ENCODE measurements at places on chromosomes 2 and 18.

DNA sequence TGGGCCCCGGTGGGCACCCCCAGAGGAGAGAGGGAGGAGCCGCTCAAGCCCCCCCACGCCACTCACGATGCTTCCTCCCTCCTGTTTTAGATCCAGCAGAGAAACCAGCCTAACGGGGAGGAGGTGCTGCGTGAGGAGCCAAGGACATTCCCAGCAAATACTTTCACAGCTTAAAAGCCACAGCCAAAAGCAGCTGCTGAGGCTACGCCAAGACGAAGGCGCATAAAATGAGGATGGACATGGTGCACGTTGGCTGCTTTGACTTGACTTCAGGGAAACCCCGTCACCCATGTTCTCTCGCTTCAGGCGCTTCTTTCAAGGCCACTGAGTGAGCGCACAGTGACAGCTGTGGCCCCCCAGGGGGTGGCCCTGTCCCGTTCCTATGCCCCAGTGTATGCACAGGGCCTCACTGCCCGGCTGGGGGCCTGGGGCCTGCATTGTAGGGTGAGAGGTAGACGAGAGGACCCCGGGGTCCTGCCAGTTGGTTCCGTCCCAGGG is 72.1 kb upstream of the PXDN start:
- no peak for DNase-seq

GRCh38 chr2:4938206-4938605 is 754.0 kb upstream of the SOX11 start:
- no peak for DNase-seq

DNA sequence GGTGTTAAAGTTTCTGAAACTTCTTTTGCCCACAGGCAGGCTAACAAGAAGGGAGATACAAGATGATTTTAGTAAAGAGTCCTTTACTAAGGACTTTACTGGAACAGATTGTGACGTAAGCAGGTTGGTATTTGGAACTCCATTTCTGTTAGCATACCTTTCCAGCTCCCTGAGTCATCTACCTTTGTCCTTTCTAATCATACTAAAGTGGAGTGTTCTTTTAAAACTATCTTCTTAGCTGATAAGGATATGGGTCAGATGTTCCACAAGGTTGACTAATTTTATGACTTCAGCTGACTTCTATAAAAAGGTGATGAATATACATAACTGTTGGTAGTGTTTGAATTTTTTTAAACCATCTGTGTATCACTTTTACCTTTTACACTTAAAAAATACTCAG is 21.1 kb downstream of the UGP2 start:
- no peak for DNase-seq

DNA sequence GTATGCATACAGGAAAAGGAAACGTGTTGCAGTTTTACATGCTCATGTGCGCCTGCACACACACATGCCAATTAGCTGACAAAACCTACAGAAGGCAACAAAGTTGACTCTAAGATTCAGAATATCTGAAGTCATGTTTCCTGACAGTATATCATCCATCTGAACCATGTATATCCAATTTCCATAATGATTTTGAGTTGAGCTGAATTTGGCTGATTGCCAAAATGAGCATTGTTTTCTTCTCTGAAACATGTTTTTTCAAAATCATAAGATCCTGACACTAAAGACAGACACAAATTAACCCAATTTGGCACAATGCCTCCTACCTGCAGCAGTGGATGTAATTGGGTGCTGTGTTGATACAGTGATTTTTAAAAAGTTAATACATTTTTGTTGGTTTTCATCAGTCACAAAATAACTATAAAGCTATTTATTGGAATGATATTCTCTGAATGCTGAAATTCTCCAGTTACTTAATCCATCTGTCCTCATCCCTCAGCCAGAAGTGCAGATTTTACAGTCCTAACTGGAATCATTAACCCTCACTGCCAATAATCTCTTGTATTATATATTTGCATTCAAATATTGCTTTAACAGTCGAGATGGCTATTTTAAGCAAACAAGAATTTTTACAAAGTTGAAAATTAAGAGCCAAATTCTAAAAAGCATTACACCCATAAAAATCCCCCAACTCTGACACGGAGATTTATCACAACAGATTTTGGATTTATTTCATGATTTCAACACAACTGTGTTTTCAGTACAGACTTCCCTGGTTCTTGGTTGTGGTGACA is 161.7 kb upstream of the LMAN1 start:
- no peak for DNase-seq

DNA sequence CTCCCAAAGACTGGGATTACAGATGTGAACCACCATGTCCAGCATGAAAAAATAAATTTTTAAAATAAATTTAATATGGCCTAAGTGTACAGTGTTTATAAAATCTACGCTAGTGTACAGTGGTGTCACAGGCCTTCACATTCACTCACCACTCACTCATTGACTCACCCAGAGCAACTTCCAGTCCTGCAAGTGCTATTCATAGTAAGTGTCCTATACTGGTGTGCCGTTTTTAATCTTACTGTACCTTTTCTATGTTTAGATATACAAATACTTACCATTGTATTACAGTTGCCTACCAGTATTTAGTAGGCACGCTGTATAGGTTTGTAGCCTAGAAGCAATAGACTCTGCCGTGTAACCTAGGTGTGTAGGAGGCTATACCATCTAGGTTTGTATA is 291.6 kb upstream of the STON1 start:
- no peak for DNase-seq

DNA sequence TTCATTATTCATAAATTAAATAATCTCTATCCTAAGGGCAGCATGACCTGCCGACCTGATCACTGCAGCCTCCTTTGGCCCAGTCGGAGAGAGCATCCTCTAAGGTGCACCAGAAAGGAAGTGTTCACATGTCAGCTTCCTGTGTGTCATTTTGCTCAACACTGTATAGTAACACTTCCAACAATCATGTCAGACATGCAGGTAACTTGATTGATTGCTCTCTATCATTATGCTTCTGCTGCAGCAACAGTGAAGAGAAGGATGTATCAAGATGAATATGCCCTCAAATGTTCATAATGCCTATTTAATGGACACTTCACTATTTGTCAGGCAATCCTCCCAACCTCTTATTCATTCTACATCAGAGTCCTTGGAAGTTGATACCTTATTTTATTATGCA is 332.3 kb downstream of the CDH7 start:
- no peak for DNase-seq

Data from Peyer's patch (tissue), 4 donors.